Activated naive CD4-positive, alpha-beta T cell treated with anti-CD3 and anti-CD28 coated beads, Interleukin-2, amount 10 ng/mL, durations not matched to agents 7 days and 5 days (primary cell): ENCODE measurements at places on chromosomes 11 and 22.

DNA sequence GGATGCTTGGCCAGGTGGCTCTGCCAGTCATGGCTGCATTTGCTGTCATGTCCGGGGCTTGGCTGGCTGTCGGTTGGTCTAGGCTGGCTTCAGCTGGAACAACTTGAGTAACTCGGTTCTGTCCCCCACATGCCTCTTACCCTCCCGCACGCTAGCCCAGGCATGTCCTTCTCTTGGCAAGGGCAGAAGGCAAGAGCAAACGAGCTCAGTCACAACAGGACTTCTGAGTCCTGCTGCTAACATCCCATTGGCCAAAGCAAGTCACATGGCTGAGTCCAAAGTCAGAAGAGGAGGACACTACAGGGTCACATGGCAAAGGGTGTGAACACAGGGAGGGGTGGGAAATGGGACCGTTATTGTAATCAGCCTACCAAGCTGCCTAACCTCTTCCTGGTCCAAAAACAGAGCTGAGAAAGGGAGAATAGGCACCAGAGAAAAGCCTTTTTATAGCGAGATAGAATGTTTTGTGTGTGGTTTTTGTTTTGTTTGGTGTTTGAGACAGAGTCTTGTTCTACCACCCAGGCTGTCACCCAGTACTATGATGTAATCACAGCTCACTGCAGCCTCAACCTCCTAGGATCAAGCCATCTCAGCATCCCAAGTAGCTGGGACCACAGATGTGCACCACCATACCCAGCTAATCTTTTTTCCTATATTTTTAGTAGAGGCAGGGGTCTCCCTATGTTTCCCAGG lies 81.9 kb downstream of the MN1 start:
- DNase-seq: no peak

- DNase-seq: no peak
Measured at GRCh38 chr11:69637941-69638871, 2.8 kb upstream of the CCND1 start.

DNA sequence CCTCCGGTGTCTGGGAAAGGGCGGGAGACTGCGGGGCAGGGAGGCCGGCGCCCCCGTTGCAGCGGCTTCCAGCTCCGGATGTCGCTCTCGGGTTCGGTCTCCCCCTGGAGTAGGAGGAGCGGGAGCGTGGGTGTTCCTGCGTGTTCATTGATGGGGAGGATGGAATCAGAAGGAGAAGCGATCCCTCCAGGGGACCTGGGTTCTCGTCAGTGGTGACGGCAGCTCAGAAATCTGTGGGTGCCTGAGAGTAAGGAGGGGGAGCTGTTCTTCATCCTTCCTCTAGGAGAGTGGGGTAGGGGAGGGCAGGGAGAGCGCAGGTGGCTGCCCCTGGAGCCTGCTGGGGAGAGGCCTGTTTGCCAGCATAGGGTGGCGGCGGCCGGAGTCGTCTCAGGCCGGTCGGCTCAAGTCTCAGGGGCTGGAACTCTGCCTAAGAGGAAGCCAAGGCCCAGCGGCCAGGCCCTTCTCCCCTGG lies 1.1 kb downstream of the UBASH3B start:
- DNase-seq: no peak

GRCh38 chr22:38193580-38193979 lies 8.2 kb upstream of the MAFF start:
- DNase-seq: no peak

DNA sequence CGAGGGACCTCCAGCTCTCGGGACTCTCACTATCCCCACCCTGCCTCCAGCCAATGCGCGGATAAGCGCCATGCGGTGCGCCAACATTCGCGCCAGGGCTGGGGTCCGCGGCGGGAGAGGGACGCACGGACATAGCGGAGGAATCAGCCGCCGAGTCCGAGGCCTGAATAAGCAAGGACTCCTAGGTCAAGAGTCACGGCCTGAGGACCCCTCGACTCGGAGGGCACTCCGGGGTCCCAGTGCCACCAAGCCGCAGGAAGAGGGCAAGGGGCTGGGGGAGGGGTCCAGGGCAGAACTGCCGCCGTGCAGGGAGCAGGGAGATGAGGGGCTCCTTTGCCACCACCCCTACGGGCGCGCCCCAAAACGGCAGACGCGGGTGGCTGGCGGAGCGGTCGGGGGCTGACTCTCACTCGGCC lies 552 bp downstream of the DSCAML1 start:
- DNase-seq: no peak

DNA sequence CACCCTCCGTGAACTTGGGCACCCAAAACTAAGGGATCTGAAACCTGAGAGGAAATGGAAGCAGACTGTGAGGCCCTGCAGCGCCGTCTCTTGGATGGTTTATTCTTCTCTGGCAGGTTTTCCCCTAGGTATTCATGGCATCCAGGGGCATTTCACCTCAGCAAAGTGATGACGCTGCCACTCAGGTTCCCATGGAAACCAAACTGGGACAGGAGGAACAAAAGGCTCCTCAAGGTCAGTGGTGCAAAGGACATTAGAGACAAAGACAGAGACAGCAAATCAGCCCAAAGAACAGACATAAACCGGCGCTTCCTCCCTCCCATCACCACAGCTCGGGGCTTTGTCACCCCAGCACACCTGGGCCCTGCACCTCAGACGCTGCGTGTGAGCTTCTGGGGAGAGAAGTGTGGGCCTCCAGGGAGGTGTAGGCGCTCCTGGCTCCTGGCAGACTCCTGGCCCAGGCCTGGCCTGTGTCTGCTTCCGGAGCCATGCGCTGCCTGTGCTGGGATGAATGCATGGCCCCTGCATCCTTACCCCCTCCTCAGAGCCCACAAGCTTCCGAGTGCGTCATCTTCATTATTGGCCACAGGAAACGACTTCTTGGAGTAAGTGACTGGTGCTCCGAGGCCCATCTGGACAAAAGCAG lies 5.9 kb downstream of the TP53AIP1 start:
- DNase-seq: no peak

DNA sequence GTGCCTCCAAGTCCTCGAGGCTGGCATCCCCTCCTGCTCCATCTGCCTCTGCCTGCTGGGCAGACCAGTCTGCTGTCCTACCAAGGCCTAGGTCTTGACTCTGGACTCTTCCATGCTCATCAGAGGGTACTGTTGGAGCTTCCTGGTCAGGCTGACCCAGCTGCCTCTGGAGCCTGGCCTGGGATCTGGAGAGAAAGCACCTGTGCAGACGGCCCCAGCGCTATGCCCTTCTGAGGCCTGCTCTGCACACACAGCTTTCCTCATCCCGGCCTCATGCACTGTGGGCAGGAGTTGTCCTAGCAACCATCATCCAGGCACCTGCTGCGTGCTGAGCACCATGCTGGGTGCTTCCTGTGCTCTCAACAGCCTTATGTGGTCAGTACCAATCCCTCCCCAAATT lies 70.8 kb downstream of the CDKN1C start:
- no peak for DNase-seq

DNA sequence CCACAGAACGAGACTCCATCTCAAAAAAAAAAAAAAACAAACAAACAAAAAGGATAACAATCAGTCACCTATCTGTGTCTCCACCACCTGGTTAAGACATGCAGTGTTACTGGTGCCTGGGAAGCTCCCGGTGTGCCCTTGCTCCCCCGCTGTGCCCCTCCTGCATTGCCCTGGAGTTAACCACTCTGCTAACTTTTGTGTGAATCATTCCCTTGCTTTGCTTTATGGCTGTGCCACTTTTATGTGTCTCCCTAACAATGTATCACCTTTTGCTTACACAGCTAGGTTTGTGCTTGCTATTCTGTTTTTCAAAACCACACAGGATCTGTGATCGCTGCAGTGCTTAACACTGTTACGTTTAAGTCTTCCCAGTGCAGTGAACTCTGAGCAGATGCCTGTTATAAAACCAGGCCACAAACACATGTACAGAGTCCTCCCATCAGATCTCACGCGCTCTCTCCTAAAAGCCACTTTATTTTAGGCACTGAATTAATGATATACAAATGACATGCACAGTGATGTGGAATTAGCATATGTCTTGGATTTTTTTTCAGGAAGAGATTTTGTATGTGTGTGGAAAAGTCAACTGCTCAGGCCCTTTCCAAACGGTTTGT lies 69.9 kb downstream of the BUD13 start:
- DNase-seq: no peak
